AG09309 (cell line): ENCODE measurements at places on chromosomes 11 and 22.

DNA sequence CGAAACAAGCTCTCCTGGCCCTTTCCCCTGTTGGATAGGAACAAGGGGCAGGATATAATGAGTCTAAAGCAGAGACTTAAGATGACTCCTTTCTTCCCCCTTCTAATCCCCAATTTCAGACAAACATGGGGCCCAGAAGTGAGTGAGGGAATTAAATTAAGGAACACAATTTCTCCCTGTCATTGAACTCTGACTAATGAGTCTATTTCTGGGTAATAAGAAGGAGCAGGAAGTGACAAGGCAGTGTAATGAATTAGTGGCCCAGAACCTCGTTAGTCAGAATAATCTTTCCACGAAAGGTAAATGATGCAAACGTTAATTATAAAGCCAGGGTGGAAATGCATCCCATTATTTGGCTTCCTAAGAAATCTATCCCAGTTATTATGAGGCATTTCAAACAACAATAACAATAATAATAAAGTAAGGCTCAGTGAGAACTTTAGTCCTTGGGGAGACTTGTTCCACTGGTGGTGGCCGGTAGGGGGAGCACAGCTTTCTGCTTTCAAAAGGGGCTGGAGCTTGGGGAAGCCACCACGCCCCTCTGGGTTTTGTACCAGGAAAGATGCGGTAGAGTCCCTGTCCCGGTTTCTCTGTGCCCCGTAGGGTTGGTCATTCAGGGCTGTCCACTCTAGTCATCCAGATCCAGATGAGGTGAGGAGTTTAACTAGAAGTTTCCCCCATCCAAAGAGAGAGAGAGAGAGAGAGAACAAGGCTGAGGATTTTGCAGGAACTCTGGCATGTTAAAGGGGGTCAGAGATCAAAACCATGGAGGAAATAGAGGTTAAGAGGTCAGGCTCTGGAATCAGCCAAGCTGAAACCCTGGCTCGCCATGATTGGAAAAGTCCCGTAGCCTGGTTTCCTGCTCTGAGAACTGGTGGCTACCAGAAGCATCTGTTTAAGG lies 298.3 kb downstream of the NTM start:
- DNase-seq, result no peak

- no peak for DNase-seq
Observed at GRCh38 chr11:88398372-88398771, 60.8 kb upstream of the CTSC start.

GRCh38 chr11:94418123-94418765 lies 17.0 kb upstream of the GPR83 start:
- DNase-seq, result no peak

DNA sequence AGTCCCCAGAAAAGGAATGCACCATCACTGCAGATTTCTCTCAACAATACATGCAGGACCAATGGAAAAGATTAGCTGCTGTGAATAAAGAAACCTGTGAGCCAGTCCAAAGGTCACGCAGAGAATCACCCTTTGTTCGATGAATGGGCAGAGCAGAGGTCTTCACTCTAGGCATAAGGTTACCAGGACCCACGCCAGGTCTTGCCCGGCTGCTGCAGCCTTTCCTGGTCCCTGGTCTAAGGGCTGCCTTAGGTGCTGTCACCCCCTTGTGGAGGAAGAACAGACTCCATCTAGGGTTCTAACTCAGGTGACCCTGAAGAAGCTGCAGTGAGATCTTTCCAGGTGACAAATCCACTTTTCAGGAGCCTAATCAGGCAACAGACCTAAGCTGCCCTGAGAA lies 29.0 kb upstream of the NAP1L4 start:
- no peak for DNase-seq

- no peak for DNase-seq
Observed at GRCh38 chr11:73196576-73196975, 21.5 kb upstream of the P2RY2 start.

GRCh38 chr11:10325277-10326011 lies 20.6 kb downstream of the ADM start:
- no peak for DNase-seq

GRCh38 chr11:17457396-17458173 lies 19.1 kb downstream of the ABCC8 start:
- no peak for DNase-seq

- DNase-seq, result no peak
Observed at GRCh38 chr11:61494381-61494961, 14.1 kb upstream of the LRRC10B start.

DNA sequence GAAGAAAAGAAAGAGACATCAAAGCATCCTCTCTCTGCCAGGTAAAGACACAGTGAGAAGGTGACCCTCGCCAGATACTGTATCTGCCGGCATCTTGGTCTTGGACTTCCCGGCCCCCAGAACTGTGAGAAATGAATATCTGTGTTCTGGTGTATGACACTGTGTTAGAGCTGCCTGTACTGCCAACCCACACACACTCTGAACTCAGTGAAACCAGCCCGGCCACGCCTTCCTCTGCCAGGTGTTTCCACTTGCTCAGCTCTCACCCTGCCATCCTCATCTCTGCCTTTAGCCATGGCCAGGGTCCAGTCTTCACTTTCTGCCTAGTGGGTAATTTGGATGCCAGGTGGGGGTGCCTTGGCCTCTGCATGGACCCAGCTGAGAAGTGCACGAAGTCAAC lies 24.0 kb downstream of the CBX7 start:
- no peak for DNase-seq

GRCh38 chr22:28348613-28349609 lies 330.7 kb downstream of the TTC28 start:
- no peak for DNase-seq

GRCh38 chr22:22061085-22062077 lies 78.8 kb upstream of the TOP3B start:
- peak; percentile 45 for DNase-seq

DNA sequence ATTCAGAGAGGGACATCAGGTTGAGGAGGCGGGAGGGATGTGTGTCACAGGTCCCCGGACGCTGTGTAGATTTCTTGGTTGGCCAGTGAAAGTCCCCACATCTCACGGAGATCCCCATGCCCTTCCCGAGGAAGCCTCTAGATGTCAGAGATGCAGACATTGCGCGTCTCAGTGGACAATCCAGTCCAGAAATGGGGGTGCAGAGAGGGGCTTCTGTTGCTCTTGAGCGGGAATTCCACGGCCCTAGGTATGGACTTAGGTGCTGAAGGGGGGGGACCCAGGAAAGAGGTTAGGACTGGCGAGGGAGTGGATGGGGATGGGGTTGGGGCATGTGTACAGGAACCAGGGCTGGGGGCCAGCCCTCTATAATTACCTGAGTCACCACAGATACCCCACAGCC lies 7.0 kb downstream of the THY1 start:
- no peak for DNase-seq

GRCh38 chr11:4087551-4087950 lies 7.0 kb upstream of the RRM1 start:
- no peak for DNase-seq

GRCh38 chr22:29385748-29386147 lies 2.6 kb downstream of the AP1B1 start:
- DNase-seq, result no peak

- no peak for DNase-seq
Observed at GRCh38 chr11:362642-363442, 6.5 kb upstream of the B4GALNT4 start.

DNA sequence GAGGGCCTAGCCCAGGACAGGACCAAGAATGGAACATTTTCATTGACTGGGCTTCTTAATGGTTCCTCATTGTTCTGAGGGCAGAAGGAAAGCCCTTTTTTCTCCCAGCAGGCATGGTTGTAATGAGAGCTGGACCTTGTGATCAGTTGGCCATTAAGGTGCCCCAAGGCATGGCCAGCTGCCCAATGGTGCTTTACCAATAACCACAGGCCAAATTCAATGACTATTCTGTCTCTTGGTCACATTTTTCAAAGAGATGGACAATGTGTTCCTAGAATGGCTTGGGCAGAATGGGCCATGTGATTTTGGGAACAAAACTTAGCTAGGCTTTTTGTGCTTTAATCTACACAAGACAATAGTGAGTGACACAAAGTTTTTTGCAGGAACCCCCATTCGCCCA lies 7.3 kb downstream of the NAV2 start:
- no peak for DNase-seq

DNA sequence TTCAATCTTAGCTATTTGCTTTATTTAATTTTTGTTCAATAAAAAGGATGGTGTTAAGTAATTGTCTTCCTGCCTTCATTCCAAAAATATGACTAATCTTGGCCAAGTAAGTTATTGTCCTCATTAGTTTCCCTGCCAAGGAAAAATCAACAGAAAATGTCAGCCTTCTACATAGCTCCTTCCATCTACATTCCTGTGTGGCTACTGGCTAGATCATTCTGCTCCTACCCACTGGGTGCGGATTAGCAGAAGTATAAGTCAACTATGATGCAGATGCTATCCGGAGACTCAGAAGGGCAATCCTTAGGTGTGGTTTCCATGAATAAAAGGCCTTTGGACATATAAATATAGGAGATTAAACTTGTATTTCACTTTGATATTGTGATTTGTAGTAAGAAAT lies 154.4 kb downstream of the SBF2 start:
- peak; percentile 58 for DNase-seq

DNA sequence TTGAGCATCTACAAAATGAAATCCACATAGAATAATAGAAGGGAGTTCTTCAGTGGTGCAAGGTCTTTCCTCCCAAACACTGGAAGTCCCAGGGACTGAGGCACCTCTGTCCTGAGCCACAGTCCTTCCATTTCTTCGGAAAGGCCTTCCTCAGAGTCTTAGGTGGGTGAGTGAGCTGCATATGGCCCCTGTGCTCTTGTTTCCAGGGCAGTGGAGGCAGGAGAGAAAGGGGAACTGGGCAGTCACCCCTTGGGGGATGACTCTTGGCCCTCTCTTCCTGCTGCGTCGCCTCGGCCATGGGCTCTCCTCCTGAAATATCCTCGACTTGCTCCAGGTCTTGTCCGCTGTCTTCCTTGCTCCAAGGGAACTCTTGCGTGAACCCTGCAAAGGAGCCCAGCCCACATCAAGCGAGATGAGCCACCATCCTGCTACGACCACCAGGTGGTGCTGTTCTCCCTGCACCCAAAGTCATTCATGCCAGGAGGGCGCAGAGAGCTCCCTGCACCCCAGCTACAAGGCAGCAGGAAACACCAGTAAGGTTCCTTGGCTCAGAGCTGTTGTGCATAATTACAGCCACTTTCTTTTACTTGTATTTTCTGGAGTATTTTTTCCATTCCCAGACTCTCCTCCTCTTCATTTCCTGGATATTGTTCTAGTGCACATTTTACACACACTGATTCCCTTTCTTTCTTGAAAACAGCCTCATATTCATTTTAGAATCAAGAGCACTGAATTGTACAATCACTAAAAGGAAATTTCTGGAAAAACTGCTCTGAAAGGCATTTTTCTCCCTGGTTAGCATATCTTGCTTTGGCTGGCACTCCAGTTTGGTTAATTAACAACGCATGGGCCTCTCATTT lies 397.8 kb downstream of the OPCML start:
- no peak for DNase-seq

DNA sequence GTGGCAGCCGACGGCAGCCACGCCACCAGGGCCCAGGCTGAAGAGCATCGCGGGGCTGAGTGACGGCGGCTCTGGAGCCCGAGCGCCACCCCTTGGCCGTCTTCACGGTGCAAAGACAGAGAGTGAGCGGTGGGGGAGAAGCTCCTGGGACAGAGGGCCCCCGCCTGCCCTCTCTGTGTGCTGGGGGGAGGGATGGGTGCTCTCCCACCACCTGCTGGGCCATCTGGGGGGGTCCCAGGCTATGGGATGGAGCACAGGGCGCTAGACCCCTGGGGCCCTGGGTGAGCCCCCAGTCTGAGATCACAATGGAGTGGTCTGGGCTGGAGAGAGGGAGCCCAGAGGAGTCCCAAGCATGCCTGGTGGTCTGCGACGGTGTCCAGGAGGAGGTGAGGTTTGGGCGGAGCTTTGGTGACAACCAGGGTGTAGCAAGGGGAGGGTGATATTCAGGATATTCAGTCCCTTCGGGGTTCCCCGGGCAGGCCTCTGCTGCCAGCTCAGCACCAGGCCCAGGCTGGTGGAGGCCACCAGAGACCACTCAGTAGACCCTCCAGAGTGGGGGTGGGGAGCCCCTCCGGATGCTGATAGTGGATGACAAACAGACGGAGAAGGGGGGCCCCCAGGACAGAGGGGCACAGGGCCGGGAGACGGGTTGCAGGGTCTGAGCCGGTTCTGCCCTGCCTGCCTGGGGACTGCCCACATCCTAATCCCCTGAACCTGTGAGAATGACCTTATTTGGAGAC lies 78.1 kb upstream of the PRR5 start:
- DNase-seq, result no peak

- no peak for DNase-seq
Observed at GRCh38 chr22:44108076-44108475, 72.6 kb upstream of the PARVG start.

- no peak for DNase-seq
Observed at GRCh38 chr11:97684486-97685439, 1295.0 kb downstream of the JRKL start.

GRCh38 chr11:116175707-116176106 lies 597.1 kb downstream of the BUD13 start:
- no peak for DNase-seq

DNA sequence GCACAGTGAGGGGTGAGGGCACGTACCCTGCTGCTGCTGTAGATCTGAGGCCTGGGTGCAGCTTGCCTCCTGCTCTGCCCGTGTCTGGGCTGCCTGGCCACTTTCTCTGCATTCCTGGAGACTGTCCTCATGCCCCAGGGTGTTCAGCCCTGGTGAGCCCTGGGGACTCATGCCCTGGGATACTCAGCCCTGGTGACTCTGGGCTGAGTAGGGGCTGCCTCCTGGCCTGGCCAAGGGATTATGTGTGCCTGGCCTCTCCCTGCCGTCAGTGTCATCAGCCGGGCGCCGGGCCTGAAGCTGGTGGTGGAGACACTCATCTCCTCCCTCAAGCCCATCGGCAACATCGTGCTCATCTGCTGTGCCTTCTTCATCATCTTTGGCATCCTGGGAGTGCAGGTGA lies 94.7 kb downstream of the CACNA1I start:
- no peak for DNase-seq

GRCh38 chr11:17601256-17601671 lies 54.2 kb downstream of the OTOG start:
- no peak for DNase-seq

DNA sequence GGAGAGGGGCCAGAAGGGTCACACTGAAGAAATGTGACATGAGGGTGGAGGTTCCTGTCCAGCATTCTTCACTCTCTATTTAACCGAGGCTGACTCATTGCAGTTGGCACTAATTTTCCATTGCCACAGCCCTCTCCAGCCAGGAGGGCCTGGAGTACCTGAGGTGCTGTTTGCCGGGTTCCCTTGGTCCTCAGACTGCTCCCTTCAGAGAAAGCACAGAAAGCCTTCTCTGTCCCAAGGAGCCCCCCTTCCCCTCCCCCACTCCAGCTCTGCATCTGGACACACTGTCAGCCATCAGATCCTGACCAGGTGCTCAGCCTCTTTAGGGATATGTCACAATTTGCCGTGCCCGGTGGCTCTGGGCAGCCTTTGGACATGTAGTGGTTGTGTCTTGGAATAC lies 3.2 kb upstream of the C11orf91 start:
- no peak for DNase-seq

GRCh38 chr11:62500650-62501030 lies 46.0 kb downstream of the AHNAK start:
- DNase-seq, result no peak

GRCh38 chr11:44241851-44242250 lies 68.1 kb downstream of the ALX4 start:
- DNase-seq, result no peak

- DNase-seq, result peak; percentile 93
Observed at GRCh38 chr11:128482512-128483191, 104.7 kb downstream of the ETS1 start.
